Activated naive CD4-positive, alpha-beta T cell (primary cell): ENCODE measurements at places on chromosomes 3 and 15.

DNA sequence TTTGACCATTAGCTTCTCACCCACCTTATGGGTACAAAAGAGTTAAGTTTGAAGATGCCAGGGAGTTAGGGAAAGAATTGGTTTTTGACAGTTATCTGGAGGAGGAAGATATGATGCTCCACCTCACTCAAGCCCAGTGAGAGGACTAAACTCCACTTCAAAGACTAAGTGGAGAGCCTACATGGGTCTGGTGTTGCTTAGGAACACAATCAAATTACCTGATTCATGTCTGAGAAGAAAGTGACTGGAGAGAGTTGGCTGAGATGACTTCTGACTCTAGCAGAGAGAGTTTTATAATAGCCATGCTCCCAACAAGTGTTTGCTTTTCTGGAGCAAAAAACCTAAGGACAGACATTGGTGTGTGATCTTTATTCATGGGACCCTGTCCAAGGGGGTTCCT lies 43.3 kb downstream of the SUCNR1 start:
- DNase-seq = no peak

DNA sequence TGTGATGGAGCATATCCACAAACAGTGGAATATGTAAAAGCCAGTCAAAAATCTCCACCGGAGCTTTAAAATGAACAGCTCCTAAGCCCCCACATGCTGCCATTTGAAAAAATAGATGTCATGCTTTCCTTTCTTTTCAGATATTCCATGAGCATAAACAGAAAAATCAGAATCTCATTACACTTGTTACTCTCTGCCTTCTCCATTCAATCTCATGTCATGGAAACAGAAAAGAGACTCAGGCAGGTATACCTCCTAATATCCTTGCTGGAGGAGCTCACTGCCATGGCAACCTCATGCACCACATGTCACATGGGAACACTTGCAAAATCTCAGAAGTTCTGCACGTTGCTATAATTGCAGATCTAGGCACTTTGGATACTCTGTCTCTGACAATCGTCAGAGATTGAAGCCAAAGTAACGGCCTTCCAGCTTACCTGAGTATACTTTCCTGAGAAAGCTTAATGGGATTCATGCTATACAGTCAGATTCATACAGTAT lies 317.0 kb upstream of the ADAMTS9 start:
- DNase-seq = no peak

DNA sequence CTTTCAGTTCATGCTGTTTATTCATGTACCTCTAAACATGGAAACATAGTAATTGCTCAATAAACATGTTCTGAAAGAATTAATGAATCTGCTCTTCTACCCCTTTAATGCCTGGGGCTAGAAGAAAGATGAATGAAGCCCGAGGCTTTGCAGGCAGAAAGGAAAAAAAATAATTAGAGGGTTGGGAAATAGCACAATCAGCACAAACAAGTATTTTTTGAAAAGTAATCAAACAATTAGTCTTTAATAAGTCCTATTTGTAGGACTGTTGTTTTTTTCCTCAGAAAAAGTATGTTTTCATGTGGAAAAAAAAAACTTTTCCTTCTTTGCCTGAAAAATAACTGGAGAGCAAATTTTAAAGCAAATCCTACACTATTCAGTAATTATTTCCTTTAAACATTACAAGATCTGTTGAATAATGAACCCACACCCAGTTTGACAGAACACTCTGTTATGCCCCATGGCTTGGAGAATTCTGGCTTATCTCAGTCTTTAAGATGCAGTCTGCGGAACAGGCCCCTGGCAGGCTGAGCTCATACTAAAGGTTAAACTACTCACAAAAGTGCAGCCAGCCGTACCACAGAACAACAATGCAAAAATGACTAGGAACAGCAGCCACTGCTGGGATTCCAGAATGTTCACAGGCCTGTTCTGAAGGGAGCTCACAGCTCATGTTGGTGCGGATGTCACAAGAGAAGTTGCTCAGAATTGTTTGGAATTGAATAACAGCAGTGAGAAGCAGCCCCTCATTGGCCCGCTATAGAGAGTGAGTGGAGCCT lies 79.2 kb downstream of the ABI3BP start:
- DNase-seq = no peak

DNA sequence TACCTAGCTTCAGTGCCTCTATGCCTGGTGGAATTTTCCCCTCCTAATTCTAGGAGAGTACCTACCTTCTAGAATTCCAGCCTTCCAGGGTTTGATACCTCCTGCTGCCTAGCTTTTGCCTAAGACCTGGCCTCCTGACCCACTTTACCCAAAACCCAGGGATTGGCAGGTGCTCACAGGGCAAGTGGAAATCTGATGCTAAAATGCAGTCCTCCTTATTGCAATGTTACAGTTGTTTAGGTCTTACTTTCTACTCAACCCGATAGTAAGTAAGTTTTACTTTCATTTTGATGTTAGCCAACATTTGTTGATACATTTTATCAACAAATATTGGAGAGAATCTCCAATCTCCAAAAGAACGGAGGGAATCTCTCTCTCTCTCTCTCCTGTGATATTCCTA lies 275.9 kb downstream of the DOCK3 start:
- DNase-seq = no peak

GRCh38 chr3:168051531-168052471 lies 43.9 kb downstream of the GOLIM4 start:
- no peak for DNase-seq

- DNase-seq = no peak
These were observed 32.7 kb downstream of the PDIA5 start for GRCh38 chr3:123099331-123100192.

- DNase-seq = no peak
These were observed 141.5 kb downstream of the SATB1 start for GRCh38 chr3:18283680-18284079.

DNA sequence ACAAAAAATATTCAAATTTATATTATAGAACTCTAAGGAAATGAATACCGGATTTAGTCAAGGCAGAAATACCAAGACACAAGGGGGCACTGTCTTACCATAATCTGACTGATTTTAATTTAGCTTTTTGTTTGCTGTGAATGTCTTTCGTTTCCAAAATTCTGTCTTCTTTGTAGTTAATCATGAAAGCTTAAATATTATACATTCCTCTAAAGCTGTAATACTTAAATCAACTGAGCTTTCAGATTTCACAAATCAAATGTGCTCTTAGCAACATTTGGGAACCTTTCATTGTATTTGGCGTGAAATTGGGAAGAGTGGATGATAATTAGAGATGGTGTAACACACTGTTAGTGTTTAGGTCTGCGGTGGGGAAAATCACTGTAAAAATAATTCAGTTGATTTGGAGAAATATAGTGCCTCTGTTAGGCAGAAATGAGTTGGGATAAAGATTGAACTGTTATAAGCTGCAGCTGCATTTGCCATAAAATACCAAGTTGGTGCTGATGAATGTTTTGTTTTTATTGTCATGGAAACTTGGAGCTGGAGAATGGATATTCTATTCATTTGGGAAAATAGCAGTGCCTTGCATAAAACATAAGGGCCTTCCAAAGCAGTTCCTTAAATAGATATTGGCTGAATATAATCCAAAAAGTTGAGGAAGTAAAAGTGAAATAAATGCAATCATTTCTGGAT lies 228.2 kb downstream of the TCF12 start:
- DNase-seq = no peak

GRCh38 chr15:34943711-34944110 lies 25.8 kb downstream of the AQR start:
- no peak for DNase-seq

- no peak for DNase-seq
These were observed 44.0 kb downstream of the SMAD3 start for GRCh38 chr15:67109141-67110034.

DNA sequence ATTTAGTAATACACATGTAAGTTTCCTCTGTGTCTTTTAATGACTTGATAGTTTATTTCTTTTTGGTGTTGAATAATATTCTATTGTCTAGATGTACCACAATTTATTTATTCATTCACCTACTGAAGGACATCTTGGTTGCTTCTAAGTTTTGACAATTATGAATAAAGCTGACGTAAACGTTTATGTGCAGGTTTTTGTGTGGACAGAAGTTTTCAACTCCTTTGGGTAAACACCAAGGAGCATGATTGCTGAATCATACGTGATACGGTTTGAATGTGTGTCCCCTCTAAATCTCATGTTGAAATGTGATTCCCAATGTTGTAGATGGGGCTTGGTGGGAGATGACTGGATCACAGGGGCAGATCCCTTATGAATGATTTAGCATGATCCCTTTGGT lies 21.5 kb downstream of the SPESP1 start:
- no peak for DNase-seq

DNA sequence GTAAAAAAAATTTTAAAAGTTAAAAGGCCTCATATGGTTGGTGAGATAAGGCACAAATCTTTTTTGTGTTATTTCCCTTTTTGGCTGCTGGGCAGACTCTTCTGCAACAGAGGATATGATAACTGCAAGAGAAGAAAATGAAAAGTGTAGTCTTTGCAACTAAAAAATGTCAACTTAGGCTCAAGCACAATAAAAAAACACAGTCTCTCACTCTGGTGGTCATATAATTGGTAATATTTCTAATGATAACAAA lies 15.4 kb downstream of the COMMD2 start:
- no peak for DNase-seq

DNA sequence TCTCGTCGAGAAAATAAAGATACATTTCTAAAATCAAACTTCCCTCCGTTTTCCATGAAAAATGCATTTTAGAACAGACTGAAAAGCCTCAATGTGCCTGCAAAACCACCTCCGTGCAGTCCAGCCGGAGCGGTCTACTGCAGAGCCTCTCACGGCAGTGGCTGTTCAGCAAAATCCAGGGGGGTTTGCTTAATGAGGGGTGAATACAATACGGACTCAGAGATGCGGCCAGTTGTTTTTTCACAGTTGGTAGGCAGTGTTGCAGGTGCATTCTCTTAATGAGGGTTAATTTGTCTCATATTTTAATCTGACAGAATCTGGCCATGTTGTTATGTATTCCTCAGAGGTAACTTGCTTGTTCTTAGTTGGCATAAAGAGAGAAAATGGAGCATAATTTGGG lies 223.0 kb downstream of the EBLN2 start:
- no peak for DNase-seq

DNA sequence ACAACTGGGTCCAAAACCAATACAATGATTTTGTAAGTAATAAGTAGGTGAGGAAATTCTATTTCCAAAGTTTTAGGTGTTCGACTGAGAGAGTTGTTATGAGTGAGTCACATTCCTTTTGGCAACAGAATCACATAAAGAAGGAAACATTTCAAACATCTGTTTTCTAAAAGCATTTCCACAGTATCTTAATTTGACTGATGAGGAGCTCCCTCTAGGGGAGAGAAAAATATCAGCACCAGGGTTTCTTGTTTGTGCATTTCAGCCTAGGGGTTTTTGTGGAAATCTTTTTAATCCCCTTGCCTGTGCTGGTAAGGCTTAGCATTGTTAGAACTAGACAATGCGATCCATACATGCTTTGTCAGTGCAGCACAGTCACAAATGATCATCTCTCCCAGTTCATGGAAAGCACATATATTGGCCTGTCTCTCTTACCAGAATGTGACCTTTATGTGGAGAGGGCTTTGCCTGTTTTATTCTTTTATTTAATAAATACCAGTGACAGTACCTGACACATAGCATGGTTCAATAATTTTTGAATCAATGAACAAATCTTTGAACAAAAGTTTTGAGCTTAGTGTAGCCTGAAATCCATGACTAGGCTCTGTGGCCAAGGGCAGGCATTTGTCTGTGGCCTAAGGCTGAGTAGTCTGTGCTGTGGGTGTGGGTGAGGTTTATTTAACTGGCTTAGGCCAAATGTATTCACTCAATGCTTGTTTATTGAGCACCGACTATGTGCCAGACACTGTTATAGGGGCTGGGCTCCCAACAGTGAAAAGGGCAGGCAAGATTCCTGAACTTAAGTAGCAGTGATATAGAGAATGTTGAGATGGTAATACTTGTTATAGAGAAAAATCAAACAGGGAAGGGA lies 21.1 kb upstream of the IQCF6 start:
- no peak for DNase-seq

GRCh38 chr3:71641674-71642073 lies 58.1 kb upstream of the FOXP1 start:
- DNase-seq = no peak
